ENCODE measurements at places on chromosomes 5 and 9.

DNA sequence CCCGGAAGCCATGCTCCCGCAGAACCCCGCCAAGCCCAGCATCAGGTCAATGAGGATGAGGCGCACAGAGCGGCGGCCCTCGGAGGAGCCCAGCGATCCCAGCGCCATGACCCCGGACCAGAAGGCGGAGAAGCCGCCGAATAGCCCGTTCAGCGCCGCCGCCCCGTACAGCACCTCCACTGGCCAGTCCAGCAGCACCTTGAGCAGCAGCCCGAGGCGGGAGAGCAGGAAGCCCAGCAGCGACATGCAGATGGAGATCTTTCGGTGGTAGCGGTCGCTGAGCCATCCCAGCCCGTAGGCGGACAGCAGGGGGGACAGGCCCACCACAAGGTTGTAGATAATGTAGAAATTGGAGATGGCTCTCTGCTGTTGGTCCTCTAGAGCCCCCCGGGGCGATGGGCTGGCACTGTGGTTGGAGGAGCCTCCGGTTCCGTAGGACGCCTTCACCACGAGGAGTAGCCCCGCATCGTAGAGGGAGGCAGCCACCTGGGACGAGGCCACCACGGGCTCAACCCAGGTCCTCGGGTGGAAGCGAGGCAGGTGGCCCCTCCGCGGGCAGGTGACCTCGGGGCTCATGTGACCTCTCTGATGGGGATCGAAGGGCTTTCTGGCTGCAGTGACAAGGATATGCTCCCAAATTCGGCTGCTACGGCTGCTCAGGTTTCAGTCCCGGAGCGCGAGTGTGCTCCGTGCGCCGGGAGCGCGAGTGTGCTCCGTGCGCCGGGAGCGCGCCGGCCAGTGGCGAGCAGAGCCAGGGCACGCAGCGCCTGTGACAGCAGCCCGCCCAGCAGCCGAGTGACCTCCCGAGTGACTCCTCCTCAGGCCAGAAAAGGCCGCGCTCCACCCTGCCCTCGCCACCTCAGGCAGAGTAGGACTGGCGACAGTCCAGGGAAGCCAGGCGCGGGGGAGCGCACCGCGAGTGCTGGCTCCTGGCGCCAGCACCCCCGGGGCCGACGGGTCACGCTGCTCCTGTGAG is at the start of gene SLC46A2:
Gene SLC46A2, minus strand, starts transcription at position 771 of the 976 bp plus-strand sequence. Its CDS starts 195 bp downstream, at position 576.
- no peak for DNase-seq

GRCh38 chr9:72497447-72498046 is 23.9 kb upstream of the TMC1 start:
- DNase-seq = no peak

GRCh38 chr5:166767858-166768257 is 1523.6 kb upstream of the WWC1 start:
- no peak for DNase-seq

- no peak for DNase-seq
Observed at GRCh38 chr5:170297589-170298462, at the start of gene LCP2. LCP2 (minus strand) TSS chr5:170297777; CDS start chr5:170297611, 166 bp downstream.

DNA sequence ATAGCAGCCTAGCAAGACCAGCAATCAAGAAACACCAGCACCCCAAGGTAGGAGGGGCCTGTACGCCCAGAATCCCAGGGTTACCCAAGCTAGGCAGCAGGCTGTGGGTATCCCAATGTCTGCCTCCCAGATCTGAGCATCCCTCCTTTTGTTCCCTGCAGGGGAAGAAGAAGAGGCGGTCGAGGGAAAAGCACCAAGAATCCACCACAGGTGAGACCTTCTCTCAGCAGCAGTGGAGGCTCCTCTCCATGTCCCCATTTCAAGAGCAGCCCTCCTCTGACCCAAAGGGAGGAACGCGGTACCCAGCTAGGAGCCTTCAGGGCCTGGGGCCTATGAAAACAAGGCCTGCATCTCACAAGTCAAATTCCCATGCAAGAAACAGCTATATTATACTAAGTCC is 28.9 kb downstream of the TCF7 start:
- no peak for DNase-seq

DNA sequence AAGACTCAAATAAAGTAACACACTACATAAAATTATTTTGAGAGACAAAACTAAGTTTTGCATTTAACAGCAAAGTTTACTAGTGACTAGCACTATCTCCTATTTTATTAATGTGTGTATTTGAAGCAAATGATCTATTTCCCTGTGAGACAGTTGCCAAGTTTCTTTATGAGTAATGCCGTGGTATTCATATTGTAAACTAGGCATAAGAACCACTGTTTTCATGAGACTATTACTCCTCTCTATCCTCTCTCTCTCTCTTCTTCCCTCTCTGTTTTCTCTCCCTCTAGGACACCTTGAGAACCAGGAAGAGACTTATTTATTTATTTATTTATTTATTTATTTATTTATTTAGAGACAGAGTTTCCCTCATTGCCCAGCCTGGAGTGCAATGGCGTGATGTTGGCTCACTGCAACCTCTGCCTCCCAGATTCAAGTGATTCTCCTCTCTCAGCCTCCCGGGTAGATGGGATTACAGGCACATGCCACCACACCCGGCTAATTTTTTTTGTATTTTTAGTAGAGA is 61.1 kb downstream of the MLANA start:
- DNase-seq = no peak

DNA sequence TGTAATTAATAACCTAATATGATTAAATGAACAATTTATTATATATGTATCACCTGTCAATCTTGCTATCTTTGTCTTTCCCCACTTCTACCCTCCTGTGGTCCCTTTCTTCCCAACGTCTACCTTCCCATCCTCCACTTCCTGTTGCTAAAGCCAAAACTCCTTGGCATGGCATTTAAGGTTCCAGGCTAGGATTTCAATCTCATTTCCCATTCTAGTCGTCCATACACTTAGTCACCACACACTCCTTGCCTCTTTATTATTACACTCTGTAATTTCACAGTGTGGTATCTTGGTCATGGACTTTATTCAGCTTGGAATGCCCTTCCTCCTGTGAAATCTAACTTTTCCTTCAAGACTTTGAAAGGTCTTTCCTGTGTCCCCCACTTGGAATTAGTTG is 115.3 kb downstream of the SEMA6A start:
- DNase-seq = no peak

DNA sequence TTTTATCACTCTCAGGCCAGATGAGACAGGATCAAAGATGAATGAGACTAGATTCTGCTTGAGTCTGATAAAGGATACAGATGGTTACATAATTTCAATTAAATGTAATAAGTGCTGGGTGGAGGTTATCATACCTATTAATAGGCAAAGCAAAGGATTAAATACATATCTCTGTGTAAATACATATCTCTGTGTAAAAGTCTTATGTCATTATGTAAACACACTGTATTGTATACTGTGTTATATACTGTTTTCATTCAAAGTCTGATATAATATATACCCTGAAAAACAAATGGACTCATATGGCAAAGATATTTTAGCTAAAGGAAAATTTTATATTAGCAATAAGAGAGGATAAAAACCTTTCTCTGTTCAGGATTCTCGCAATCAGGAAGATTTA is 605.8 kb upstream of the PTGER4 start:
- DNase-seq = no peak

DNA sequence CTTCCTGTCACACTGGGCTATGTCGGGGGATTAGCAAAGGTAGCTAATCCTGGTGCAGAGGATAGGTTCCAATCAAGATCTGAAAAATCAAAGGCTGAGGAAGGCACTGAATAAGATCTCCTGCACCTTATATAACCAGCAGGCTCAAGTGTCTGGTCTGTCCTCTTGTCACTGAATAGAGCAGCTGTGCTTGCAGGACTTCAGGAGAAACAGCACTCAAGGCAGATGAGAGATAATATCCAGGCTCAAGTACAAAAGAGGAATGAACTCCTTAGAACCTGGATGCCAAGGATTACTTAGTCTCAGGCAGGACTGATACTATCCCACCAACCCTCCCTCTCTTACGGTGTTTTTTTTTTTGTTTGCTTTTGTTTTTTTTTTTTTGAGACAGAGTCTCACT is 108.8 kb upstream of the LRRTM2 start:
- no peak for DNase-seq

- no peak for DNase-seq
Observed at GRCh38 chr9:93100276-93100636, 4.2 kb downstream of the CARD19 start.

DNA sequence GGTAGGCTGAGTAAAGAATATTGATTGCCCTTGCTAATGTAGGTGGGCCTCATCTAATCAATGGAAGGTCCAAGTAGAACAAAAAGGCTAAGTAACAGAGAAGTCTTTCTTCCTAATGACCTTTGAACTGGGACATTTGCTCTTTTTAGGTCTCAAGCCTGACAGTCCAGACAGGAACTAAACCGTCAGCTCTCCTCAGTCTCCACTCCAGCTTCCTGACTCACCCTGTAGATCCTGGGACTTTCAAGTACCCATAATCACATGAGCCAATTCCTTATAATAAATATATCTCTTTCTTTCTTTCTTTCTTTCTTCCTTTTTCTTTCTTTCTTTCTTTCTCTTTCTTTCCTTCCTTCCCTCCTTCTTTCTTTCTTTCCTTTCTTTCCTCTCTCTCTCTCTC is 479.5 kb upstream of the PAPPA start:
- no peak for DNase-seq

DNA sequence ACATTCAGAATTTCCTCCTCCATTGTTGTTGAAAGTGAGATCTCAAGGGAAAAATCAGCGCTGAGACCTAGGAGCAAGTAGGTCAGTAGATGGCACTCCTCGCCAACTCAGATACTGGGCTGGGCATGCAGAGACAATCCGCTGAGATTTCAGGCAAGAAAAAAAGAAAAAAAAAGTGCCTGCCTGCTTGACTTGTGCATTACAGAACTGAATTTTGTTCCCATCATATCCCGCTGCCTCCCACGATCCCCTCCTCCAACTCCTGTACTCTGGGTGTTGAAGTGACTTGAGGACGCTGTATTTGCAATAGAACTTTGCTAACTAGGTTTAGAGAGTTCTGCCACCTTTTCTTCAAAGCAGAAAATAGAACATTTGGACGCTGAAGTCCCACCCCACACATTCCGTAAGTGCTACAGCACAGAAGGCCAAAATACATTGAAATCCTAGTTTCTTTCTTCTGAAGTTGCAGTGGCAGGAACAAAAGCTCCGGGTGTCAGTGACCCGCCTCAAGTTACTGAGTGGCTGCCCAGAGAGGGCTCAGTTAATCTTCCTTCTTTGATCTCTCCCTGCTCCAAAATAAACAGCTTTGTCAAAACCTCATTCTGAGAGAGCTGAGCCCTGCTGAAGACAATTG is 265.8 kb downstream of the MLLT3 start:
- DNase-seq = peak; percentile 5

GRCh38 chr5:76196886-76197489 is 113.8 kb downstream of the SV2C start:
- DNase-seq = no peak

DNA sequence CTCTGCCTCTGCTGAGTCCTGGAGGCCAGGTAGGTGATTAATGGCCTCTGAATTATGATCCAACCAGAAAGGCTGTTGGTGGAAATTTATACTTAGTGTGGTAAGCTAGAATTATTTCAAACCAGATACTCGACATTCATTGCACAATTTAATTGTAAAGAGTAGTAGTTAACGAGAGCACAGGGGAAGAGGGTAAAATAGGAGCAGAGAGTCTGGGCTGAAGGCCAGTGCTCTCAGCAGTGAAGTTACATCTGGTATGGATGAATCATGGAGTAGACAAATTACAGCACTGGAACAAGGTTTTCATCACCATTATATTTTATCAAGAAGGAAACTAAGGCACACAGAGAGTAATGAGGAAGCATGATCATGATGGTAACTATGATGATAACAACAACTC is 92.5 kb downstream of the TLR4 start:
- no peak for DNase-seq

- DNase-seq = no peak
Observed at GRCh38 chr5:172666251-172666650, 25.2 kb downstream of the NEURL1B start.

DNA sequence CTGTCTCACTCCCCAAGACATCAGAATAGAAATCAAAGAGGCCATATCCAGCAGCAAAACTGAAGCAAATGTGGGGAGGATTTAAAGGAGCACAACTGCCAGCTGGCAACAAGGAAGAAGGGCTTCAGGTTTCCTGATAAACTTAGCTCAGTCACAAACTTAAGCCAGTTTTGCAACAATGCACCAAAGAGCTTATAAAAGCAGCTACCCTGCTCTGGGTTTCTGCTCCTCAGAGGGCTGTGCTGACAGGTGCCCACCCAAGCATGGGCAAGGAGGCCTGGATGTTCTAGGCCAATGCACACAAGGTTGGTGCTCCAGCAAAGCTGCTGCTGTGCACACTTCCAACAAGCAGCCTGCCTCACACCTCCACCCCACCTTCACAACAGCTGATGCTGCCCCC is 132.9 kb downstream of the SIL1 start:
- DNase-seq = no peak

- DNase-seq = no peak
Observed at GRCh38 chr5:133226186-133226585, 174.4 kb downstream of the HSPA4 start.

GRCh38 chr9:76603448-76603895 is 144.5 kb downstream of the GCNT1 start:
- no peak for DNase-seq

GRCh38 chr9:125759764-125760129 is 12.6 kb downstream of the PBX3 start:
- no peak for DNase-seq

DNA sequence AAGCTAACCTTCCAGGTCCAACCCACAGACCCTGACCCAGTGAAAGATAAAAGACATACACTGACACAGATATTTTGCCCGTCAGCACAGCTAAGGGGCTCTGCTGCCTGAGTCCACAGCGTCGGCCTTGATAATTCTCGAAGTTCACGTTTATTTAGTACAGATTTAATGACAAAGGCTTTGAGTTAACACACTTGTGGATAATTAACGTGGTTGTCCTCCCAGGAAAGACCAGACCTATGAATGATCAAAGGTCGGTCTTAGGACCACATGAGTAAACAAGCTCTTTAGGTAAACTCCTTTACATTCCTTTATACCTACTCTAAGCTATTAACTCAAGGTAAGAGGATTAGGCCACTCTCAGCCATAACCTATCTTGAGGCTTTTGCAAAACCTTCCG is 11.3 kb upstream of the TEX10 start:
- no peak for DNase-seq

DNA sequence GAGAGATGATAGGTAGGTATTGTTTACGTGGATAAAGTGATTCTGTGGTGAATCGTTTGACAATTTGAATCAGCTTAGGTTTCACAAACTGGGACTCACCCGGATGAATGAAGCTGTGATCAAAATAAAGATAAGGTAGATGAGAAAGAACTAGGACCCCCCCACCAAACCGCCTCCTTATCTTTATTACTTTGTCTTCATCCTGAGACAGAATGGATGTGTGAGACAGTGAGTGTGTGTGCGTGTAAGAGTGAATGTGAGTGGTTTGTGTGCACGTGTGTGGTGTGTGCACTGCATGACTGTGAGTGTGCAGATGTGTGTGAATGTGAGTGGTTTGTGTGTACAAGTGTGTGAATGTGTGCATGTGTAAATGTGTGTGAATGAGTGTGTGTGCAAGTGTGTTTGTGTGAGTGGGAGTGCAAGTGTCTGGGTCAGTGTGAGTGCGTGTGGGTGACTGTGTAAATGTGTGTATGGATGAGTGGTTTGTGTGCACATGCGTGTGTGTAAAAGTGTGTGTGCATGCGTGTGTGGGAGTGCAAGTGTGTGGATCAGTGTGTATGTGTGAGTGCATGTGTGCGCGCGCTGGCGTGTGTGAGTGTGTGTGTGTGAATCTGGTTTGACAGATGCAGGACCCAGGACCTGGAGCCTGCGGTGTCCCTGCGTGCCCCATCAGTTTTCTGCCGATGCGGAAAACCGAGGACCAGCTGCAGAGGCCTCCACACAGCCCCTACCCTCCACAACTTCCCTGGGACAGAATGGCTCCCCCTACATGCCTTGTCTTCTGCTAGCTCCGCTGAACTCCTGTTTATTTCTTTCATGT is 11.4 kb upstream of the ENG start:
- no peak for DNase-seq

Measured in stimulated activated CD8-positive, alpha-beta memory T cell treated with anti-CD3 and anti-CD28 coated beads, Interleukin-7, amount 100 ng/mL, for 24 hours (primary cell).